ENCODE measurements at places on chromosomes 11 and 22. TPM values are rescaled to one million over a fixed set of nuclear protein-coding genes. Genes with fewer than 3 reads are reported as not detected.

The SNX32 gene
- total RNA-seq = 0.79 TPM

The ART1 gene
- not detected for total RNA-seq

The SCT gene
- not detected for total RNA-seq

The PATL1 gene
- total RNA-seq = 28.8 TPM

The TSPAN18 gene
- total RNA-seq = 4.9 TPM

DNA sequence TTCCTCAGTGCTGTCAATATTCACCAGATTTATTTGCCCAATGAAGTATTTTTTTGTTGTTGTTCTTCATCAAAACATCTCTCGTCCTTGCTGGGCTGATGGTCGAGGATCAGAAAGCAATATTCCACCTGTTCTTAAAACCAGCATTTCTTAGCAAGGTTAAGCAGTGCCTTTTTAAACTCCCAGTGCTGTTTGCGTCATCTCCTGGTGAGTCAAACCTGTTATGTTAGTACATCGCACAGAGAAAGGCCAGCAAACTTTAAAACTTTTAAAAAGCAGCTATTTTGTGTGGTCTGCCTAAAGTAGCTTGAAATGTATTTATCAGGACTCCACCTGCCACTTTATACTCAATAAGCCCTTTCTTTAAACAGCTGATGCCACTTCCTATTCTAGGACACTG, 802.0 kb downstream of the KCNA4 start:
- DNase-seq = no peak

DNA sequence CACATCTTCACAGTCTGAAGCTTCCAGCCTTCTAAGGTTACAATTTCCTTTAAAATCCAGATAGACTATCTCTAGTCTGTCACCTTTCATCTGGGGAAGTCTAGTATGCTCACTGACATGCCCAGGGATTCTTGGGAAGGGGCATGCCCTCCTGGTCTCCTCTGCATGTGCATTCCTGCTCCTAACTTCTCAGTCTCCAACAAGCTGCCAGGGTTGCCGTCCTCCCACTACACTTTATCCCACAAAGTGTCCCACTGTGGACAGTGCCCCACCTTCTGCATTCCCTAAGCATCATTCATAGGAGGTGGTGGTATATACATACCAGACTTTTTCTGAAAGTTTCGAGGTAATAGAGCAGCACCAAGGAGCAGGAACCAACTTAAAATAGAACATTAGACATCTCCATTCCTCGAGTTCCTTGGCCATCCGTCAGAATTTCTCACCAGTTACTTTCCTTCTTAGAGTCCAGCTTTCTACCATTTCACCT, 28.7 kb downstream of the EIF3F start:
- no peak for DNase-seq

DNA sequence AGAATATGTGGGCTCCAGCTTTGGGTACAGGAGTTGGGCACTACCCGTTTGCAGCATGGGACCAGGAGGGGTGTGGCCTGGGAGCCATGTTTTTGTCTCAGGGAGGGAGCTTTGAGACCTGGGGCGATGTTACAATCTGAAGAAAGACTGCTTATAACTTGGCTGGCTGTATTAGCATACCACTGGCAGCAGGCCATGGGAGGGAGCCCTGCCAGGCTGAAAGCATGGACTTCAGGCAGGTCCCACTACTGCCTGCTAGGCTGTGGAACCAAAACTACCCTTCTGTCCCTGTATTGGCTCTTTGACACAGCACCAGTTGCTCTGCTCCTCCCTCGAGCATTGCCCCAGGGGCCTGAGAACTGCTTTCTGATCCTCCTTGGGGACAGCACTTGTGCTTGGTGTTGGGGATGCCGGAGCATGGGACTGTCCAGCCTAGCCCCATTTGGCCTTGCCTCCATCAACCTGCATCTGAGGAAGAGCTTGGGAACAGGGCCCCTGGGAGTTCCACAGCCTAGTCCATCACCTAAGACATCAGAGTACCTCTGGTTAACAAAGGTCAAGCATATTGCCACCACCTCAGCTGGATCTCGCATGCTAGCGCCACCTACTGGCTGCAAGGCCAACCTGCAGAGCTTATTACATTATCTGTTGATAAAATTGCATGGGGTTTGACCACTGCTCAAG, 217.4 kb downstream of the SBF2 start:
- no peak for DNase-seq

GRCh38 chr11:27673979-27674663, 26.1 kb downstream of the BDNF start:
- DNase-seq = no peak

DNA sequence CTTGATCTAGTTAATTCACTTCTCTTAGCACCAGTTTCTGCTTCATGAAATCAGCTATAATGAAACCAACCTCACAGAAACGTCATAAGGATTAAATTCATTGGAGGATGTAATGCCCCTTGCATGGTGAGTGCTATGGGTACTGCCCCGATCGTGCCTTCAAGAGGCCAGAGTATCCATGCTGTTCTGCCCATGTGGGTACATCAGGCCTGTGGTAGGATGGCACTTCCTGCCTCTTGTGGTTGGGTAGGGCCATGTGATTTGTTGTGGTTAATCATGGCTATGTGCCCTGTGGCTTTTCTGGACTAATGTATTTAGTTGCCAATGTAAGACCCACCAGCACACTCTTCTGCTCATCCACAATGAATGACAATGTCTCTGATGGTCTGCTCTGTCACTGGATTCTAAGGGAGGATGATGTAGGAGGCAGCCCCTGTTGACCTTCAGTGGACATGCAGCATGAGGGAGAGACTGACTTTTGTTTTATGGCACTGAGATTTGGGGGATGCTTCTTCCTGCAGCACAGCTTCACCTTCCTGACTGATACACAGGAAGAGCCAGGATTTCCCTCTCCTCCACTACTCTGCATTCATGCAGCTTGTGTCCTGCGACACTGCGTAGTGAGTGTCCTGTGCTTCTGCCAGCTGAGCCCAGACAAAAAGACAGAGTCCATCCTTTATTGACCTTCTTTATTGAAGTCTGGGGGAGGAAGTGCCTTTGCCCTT, 66.2 kb downstream of the DHCR7 start:
- DNase-seq = no peak

DNA sequence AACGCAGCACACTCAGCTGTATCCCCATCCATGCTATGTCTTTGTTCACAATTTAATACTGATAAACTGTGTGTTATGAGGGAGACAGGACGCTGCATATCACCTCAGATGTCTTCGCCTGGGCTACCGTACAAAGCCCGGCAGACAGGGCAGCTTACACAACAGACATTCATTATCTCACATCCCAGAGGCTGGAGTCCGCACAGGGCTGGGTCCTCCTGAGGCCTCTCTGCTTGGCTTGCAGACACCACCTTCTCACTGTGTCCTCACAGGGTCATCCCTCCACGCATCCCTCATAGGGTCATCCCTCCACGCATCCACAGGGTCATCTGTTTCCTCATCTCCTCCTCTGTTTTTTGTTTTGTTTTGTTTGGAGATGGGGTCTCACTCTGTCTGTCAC, 61.2 kb downstream of the SHANK2 start:
- peak; percentile 37 for DNase-seq

GRCh38 chr11:111982019-111982464, 43.2 kb upstream of the DLAT start:
- no peak for DNase-seq

DNA sequence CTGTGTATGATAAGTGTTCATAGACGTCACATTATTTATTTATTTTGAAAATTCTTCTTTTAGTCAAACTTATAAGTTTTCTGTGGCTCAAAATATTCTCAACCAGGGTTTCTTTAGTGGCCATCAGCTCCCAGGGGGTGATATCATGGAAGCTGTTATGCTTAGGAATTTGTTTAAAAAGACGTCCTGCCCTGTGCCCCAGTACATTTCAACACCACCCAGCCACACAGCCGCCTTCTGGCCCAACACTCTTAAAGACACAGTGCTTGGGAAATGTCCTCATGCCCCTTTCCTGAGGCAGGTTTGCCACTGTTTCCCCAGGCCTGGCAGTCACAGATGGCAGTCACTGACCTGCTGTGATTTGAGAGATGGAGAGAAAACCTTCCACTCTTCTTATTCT, 19.9 kb downstream of the TSKU start:
- no peak for DNase-seq

DNA sequence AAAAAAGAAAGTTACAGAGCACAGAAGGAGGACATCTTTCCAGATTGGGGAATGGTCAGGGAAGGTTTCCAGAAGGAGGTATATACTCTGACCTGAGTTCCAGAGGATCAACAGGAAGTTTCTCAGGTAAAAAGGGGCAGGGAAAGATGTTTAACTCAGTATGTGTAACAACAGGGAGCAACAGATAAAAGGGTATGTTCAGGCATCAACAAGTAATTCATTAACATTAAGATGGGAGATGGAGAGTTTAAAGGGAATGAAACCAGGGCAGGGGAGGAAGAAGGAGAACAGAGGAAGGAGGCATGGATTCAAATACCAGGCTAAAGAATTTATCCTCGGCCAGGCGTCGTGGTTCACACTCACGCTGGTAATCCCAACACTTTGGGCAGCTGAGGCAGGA, 2.5 kb upstream of the DENND5A start:
- no peak for DNase-seq

DNA sequence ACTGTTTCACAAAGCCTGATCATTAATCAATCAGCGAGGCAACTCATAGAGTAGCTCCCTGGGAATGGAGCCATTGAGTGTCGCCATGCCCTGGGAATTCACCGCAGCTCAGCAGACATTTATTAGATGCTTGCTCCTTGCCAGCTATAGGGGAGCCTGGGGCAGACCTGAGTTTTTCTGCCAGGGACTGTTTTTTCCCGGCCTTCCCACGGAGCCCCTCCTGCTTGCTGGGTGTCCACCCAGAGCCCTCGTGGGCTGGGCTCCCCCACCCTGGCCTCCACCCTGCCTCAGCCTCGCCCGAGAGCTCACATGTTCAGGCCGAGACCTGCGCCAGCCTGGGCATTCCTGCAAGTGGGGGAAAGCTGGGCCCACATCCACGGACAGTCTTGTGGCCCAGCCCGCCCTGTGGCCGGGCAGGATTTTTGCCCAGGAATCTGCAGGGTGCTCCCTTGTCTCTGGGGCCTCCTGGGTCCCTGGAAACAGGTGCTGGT, 64.9 kb downstream of the SMIM38 start:
- DNase-seq = peak; percentile 59

DNA sequence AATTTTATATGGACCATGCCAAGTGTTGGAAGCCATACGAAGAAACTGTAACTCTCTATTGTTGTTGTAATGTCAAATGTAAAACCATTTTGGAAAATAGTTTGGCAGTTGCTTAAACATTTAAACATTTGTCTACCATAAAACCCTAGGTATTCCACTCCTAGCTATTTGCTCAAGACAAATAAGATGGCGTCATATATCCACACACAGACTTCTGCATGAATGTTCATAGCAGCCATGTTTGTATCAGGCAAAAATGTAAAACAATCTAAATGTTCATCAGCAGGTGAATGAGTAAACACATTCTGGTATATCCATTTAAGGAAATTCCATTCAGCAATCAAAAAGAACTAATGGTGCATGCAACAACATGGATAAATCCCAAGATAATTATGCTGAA, 27.9 kb downstream of the OR9I1 start:
- DNase-seq = no peak

DNA sequence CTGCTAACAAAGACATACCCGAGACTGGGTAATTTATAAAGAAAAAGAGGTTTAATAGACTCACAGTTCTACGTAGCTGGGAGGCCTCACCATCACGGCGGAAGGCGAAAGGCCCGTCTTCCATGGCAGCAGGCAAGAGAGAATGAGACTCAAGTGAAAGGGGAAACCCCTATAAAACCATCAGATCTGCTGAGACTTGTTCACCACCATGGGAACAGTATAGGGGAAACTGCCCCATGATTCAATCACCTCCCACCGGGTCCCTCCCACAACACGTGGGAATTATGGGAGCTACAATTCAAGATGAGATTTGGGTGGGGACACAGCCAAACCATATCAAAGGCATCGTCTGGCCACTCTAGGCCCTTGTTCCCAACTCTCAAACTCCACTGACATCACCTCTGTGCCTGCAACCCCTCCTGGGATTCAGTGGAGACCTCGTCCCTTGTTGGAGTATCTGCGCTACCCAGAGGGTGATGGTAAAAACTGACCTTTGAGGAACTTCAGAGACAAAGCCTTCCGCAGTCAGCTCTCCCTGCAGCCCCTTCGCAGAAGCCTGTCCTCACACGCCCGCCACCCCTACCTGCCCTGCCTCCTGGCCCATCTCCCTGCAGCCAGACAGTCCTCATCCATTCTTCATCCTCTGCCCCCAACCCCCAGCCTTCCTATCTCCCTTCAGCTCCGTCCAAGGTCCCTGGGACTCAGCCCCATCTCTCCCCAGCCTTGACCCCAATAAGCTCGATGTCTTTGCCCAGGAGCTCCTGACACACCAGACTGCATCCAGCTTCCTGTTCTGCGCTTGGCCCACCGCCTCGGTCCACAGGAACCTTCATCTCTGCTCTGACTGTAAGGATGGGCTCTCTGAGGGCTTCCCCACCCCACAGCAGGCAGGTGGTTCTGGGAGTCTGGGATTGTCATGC, 15.8 kb downstream of the CCND1 start:
- DNase-seq = peak; percentile 59

DNA sequence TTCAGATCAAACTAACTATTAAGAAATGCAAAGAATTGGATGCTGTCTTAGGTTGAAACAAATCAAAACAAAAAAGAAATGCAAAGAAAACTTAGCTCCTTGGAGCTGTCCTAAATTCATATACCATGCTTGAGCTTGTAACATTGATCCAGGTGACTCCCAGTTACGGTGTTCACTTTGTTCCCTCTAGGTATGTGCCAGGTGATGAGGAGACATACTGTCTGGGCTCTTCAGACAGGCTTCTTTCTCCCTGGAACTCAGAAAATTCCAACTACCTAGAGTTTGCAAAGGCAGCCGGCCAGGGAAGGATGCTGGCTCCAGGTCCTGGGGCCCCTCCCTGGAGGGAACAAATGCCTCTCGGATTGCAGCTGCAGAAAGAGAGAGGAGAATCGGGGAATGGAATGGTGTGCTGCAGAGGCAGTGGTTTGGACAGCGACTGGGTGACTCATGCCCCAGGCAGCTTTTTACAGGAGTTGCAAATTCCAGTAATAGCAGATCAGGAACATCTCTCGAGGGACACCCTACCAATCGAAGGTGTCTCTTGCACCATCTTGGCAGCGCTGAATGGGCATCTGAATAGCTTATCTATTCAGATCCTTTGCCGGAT, 12.3 kb upstream of the ASPHD2 start:
- no peak for DNase-seq

GRCh38 chr11:30406978-30407762, 84.3 kb downstream of the ARL14EP start:
- no peak for DNase-seq

- peak; percentile 60 for DNase-seq
These were observed 1007.7 kb downstream of the BRD1 start for GRCh38 chr22:48819961-48820360.
